Mucosa of gallbladder (tissue), 1 donor: ENCODE measurements at places on chromosomes 3 and 15. TPM values are rescaled to one million over a fixed set of nuclear protein-coding genes. Genes with fewer than 3 reads are reported as not detected.

The GOLGA8G gene
- total RNA-seq, result not detected

The SPTSSB gene
- 9.2 TPM for total RNA-seq

- no peak for DNase-seq
These were observed 153.2 kb upstream of the THBS1 start for GRCh38 chr15:39427705-39428104.

GRCh38 chr15:69067296-69067695 is 52.8 kb downstream of the NOX5 start:
- DNase-seq, result no peak

DNA sequence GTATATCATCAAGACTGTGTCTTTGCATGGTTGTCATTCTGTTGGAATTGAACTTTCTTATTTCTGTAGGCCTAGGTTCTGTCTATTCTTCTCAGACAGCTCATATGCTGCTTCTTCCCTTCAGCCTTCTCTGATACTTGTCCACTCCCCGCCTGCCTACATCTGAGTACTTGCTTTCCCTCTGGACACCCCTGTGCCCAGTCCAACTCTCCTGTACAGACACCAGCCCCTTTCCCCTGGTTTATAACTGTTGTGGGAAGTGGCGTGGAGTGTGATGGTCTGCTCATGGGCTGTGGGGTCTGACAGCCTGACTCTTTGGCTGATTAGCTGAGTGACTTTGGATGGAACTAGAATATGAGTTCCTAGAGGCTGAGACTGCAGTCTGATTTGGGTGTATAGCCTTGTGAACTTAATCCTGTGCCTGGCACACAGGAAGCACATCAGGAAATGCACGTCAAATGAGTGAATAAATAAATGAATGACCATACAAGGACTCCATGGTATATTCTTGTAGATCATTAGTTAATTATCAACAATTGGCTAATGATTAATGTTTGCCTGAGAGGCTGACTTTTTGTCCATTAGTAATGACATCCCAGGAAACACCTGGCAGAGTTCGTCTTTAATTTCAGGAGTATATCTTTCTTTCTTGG is 11.8 kb downstream of the CACNA1D start:
- DNase-seq, result peak; percentile 34

The EFCC1 gene
- total RNA-seq, result 25.1 TPM

The COPG1 gene
- total RNA-seq, result 216 TPM

The ACAN gene
- total RNA-seq, result 0.20 TPM

DNA sequence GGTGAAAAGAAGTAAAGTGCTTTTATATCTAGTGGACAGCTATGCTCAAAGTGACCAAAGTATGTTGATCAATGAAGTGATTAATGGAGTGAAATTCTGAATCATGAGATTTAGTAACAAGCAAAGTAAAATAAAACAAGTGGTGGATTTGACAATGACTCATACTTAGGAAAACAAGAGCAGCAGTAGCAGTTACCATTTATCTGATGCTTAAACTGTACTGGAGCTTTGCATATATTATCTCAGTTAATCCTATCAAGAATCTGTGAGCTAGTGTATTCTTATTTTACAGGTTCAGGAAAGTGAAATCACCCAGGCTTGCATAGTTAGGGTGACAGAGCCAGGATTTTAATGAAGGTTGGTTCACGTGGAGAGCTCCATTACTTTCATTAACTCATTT is 50.6 kb upstream of the SPATA16 start:
- DNase-seq, result no peak

The STRA6 gene
- total RNA-seq, result 0.75 TPM
